ENCODE measurements at places on chromosomes 5 and 9. TPM values are rescaled to one million over a fixed set of nuclear protein-coding genes. Genes with fewer than 3 reads are reported as not detected.
A peak's percentile ranks its signal among the peaks of the same experiment; 100 is the strongest.

Gene TUBB4B
- total RNA-seq = 152 TPM

Gene UBAP1
- total RNA-seq = 39.3 TPM

Gene BRD8
- 60.6 TPM for total RNA-seq

Gene CDH18
- total RNA-seq = not detected

Gene PLEKHG4B
- total RNA-seq = not detected

GRCh38 chr5:146645342-146645741 lies 129.4 kb upstream of the GPR151 start:
- H3K4me3 ChIP-seq = no peak overlapping the region
- no peak overlapping the region for H3K27ac ChIP-seq
- peaks cover 2% of the 10 kb centered on the region for H3K36me3 ChIP-seq

DNA sequence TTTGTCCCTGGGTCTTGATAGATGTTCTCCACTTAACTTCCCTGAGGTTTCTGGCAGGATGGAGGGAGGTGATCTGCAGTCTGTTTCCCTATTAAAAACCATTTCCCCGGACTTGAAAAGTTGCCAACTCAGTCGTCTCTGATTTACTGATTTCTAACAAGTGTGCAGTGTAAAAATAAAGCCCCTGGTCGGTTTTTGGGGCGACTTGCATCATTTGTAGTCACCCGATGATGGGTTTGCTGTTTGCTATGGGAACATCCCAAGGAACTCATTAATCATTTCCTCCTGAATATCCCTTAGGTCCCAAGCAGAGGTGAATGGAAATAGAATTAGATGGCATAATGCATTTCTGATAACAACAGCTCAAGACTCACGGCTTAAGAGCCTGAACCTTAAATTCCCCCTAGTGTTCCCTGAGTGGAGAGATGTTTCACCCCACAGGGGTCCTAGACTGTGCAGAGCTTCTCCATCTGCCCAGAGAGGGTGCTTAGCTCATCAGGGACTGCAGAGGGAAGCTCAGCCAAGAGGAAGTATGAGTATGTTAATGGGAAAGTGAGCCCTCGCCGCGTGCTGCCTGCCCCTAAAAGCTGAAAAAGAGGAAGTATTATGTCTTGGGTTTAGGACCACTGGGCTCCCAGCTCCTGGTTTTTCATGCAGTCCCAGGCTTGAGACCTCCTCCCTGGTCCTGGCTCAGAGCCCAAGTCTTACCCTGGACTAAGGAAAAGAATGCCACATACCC lies 115.1 kb upstream of the DAP start:
- H3K4me1 ChIP-seq = no peaks in the 10 kb centered on the region
- no peak for DNase-seq
- H3K4me3 ChIP-seq = no peak overlapping the region
- peaks cover 2% of the 10 kb centered on the region for H3K27me3 ChIP-seq
- no peak overlapping the region for H3K27ac ChIP-seq

DNA sequence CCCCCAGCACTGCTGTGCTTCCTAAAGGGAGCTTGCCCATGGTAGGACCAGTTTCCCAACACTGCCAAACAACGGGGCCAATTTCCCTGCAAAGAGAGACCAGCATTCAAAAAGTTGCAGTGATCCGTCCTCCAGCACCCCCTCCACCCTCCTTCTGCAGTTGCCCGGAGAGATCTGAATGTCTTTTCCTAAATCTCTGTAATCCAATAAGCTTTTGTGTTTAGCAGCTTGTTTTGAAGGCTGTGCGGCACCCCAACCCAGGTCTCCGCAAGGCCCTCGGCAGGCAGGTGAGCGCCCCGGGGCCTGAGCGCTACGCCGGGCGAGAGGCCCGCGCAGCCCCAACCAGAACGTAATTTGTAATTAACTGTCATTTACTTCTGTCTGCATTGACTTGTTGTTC lies 366.9 kb upstream of the IRX2 start:
- H3K27me3 ChIP-seq = no peaks in the 10 kb centered on the region
- H3K4me3 ChIP-seq = no peak overlapping the region
- H3K36me3 ChIP-seq = no peaks in the 10 kb centered on the region
- no peak overlapping the region for H3K27ac ChIP-seq
- DNase-seq = no peak

DNA sequence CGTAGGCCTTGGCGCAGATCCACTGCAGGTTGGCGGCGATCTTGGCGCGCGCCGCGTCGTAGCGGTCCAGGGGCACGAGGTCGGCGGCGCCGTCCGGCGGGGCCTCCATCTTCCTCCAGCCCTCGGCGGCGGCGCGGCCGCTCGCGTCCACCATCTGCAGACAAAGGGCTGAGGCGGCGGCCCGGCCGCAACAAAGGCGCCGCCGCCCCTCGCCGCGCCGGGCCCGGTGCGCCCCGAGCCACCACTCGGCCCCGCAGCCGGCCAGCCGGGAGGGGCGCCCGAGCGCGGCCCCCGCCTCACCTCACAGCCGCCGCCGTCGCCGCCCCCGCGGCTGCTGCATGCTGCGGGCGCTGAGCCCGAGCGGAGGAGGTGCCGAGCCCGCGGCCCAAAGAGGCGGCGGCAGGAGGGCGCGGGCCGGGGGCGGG lies 328 bp downstream of the CAMSAP1 start:
- no peaks in the 10 kb centered on the region for H3K36me3 ChIP-seq
- peak overlapping the region; percentile 98 for H3K4me3 ChIP-seq
- no peaks in the 10 kb centered on the region for H3K27me3 ChIP-seq

DNA sequence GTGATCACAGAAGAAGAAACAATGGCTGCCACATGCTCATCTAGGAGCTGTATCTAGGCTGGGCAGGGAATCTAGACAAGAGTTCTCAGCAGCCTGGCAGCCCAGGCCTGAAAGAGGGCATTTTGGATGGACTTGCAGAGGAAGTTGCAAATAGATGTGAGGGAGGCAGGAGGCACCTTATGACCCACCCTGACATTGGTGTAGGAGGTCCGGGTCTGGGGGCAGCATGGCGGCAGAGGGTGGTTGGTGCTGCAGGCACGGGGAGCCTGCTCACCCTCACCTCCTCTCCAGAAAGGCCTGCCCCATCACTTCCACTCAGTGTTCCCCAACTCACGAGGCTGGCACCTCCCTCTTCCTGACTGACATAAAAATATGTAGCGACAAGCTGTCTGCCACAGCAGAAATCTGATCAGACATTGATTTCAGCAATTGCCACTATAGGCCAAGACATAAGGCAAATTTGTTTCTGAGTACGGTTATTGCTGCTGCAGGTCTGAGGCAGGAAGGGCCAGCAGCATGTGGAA lies 217.6 kb downstream of the PBX3 start:
- peaks cover 3% of the 10 kb centered on the region for H3K36me3 ChIP-seq
- H3K4me1 ChIP-seq = no peaks in the 10 kb centered on the region
- H3K27me3 ChIP-seq = no peaks in the 10 kb centered on the region
- no peak overlapping the region for H3K4me3 ChIP-seq

DNA sequence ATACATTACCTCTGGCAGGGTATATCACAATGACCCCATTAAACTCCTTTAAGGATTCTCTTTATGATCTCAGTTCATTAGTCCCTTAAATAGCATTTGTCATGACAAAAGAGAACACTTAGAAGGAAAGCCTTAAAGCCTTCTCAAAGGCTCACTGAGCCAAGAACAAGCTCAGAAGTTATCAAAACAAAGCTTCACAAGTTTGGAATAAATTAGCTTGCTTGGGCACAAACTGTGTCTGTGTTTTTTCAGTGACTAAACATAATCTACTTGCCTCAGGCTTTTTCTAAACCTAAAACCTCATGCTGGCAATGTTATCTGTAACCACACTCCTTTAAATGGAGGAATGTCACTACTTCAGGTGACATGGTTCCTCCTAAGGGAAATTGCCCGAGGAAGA lies 1114.9 kb upstream of the C9orf72 start:
- no peak overlapping the region for H3K27ac ChIP-seq
- no peaks in the 10 kb centered on the region for H3K27me3 ChIP-seq
- no peaks in the 10 kb centered on the region for H3K4me1 ChIP-seq

- no peak overlapping the region for H3K4me3 ChIP-seq
- H3K4me1 ChIP-seq = no peaks in the 10 kb centered on the region
- H3K27me3 ChIP-seq = no peaks in the 10 kb centered on the region
- no peak overlapping the region for H3K27ac ChIP-seq
- H3K36me3 ChIP-seq = no peaks in the 10 kb centered on the region
These were observed 176.1 kb upstream of the MVB12B start for GRCh38 chr9:126150411-126151030.

DNA sequence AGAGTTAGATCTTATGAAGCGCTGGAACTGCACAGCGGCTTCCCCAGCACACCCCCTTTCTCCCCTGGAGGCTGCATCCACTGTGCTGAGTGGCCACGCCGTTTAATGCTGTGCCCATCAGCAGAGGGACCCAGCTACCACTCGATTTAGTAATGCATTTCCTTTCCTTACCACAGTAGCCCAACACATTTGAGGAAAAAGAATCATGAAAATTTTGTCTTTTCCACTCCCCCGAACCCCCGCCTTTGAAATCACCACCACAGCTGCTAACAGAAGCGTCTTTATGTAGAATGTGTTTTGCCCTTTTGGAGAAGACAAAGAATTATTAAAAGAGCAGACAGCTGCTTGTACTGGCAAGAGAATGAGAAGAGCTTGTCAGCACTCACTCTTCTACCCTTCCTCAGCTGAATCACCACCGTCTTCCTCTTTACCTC lies 73.2 kb downstream of the ACER2 start:
- H3K4me1 ChIP-seq = no peaks in the 10 kb centered on the region
- no peak overlapping the region for H3K27ac ChIP-seq
- H3K4me3 ChIP-seq = no peak overlapping the region
- no peaks in the 10 kb centered on the region for H3K27me3 ChIP-seq

DNA sequence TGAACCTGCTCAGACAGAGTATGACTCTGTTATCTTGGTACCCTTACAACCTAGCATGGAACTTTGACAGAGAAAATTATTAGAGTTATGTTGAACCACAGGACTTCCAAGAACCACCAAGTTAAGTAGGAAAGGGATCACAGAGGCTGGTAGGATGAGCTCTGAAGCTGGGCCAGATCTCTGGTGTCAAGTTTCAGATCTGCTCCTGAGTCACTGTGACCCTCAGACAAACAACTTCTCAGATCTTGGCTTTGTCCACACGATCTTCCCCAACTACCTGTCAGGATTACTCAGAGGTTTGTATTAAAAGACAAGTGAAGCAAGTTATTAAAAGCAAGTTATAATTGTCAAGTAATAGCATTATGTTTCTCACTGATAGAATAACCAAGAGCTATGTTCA lies 189.0 kb downstream of the SEC61B start:
- no peak overlapping the region for H3K27ac ChIP-seq
- no peaks in the 10 kb centered on the region for H3K4me1 ChIP-seq
- no peaks in the 10 kb centered on the region for H3K27me3 ChIP-seq
- no peak for DNase-seq

DNA sequence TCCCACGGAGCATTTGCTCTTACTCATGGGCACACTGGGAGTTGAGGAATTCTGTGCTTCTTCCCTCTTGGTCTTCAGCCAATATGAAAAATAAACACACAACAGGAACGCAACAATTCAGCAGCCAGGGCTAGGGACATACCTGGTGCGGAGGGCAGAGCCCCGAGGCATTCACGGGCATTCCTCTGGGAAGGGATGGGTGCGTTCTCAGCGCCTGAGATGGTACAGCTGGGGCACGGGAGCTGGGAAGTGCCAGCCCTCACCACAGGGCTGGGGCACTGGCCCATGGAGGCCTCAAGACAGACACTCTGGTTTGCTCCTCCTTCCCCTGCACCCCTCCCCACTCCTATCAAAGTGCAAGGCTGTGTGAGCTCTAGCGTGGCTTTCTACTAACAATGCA lies 2.1 kb downstream of the SLC6A3 start:
- no peaks in the 10 kb centered on the region for H3K36me3 ChIP-seq
- no peak overlapping the region for H3K27ac ChIP-seq
- DNase-seq = no peak
- H3K27me3 ChIP-seq = no peaks in the 10 kb centered on the region
- no peaks in the 10 kb centered on the region for H3K4me1 ChIP-seq
- no peak overlapping the region for H3K4me3 ChIP-seq

DNA sequence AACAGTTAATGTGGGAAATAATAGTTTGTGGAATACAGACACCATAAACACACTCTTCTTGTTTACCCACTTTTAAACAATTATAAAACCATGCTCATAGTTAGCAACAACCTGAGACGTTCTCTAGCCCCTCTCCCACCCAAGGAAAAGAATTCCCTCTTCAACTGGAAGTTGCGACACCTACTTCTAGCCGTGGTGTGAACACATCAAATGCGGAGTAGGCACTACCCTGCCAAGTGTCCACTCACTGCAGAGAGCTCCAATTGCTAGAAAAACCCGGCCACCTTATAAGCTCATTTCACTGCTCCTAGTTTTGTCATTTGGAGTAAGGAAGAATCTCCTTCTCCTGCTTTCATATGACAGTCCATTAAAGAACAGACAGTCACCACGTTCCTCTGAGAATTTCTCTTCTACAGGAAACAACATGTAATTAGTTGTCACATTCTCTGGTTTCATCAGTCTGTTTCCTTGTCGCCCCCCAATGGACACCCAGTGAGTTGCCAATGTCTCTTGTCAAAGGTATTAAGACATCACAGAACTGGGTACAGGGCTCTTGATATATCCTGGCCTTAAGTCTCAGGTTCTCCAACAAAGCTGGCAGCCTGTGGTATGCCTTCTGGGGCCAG lies 47.3 kb downstream of the PRLR start:
- peak; percentile 42 for DNase-seq
- H3K4me3 ChIP-seq = no peak overlapping the region
- no peaks in the 10 kb centered on the region for H3K4me1 ChIP-seq
- no peaks in the 10 kb centered on the region for H3K36me3 ChIP-seq
- H3K27ac ChIP-seq = no peak overlapping the region

GRCh38 chr9:123063896-123064295 lies 30.4 kb downstream of the GPR21 start:
- peaks cover 5% of the 10 kb centered on the region for H3K36me3 ChIP-seq
- H3K27ac ChIP-seq = peak overlapping the region; percentile 67
- H3K4me1 ChIP-seq = peaks cover 4% of the 10 kb centered on the region
- no peak for DNase-seq
- H3K4me3 ChIP-seq = no peak overlapping the region

- H3K36me3 ChIP-seq = no peaks in the 10 kb centered on the region
- H3K27ac ChIP-seq = no peak overlapping the region
- no peaks in the 10 kb centered on the region for H3K27me3 ChIP-seq
- H3K4me1 ChIP-seq = no peaks in the 10 kb centered on the region
These were observed 320.9 kb upstream of the KLF4 start for GRCh38 chr9:107810461-107810961.

- no peaks in the 10 kb centered on the region for H3K4me1 ChIP-seq
- no peak overlapping the region for H3K27ac ChIP-seq
- no peak overlapping the region for H3K4me3 ChIP-seq
- no peaks in the 10 kb centered on the region for H3K36me3 ChIP-seq
- no peaks in the 10 kb centered on the region for H3K27me3 ChIP-seq
These were observed 215.8 kb upstream of the CYLC2 start for GRCh38 chr9:102779356-102779755.

Data from aorta (tissue), 5 donors.